Gastroesophageal sphincter (tissue), 4 donors: ENCODE measurements at places on chromosomes 7 and 10.

DNA sequence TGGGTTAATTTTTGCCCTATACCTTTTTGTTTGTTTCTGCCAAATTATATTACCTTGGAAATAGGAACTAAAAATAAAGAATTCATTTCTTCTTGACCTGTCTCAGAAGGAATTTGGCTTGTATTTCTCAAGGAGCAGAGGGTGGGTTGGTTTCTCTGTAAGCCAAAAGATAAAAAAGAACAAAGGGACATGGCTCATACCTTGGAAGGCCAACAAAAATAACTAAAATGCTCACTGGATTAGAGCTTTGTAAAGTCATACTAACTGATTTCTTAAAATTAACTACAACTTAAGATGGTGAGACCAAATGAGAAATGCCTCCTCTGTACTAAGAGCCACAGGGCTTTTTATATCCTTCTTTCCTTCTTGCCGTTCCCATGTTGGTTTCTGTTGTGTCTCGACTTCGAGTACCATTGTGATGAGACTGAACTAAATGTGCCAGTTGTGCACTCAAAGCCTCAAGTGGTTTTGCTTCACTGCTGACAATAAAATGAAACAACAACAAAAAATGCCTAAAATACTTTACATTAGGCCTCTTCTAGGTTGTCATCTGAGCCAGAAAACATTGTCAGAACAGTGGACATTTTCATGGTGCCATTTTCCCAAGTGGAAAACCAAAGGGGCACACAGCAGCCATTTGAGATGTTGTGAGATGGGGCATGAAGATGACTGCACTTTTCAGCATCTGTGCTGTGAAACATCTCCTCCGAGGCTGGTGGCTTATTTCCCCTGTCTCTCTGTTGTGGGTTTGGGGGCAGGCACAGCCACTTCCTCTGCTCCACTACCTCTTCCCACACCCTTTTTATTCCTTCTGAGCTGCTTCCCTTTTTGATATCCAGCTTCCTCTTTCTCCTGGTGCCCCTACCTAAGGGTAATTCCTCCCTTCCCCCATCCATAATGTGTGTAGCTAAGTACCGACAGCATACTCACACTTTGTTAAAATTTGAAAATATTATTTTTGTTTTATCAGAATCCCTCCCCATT is 51.8 kb upstream of the AGR3 start:
- peak; percentile 25 for ATAC-seq

DNA sequence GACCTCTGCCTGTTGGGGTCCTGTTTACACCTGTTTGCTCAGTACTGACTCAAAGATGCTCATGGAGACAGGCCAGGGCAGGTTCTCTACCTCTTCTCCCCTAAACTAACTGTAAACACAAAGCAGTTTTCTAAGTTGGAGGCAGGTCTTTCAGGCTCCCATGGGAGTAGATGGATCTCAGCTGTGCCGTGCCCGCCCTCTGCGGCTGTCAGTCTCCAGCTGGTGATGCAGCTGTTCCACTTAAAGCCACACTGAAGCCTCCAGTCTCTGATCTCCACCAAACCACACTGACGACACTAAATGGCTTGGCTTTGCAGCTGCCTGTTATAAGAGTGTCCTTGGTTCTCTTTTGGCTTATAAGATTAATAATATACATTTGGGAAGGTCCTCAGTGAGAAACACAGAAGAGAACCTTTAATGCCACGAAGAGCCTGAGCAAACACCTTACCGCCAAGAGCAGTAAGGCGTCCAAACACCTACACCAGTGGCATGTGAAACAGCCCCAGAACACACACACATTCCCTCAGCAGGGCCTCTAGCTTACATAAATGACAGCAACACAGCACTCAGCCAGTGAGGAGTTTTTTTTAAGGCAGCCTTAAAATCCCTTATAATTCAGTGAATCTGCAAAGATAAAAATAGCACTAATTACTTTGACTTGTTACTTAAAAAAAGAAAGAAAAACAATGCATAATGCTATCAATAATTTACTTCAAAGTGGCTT is 60.4 kb upstream of the KCNIP2 start:
- ATAC-seq: no peak

- ATAC-seq: no peak
Measured at GRCh38 chr10:14312014-14312413, 18.7 kb downstream of the FRMD4A start.

- ATAC-seq: no peak
Measured at GRCh38 chr10:130045091-130045652, 65.5 kb downstream of the C10orf143 start.

DNA sequence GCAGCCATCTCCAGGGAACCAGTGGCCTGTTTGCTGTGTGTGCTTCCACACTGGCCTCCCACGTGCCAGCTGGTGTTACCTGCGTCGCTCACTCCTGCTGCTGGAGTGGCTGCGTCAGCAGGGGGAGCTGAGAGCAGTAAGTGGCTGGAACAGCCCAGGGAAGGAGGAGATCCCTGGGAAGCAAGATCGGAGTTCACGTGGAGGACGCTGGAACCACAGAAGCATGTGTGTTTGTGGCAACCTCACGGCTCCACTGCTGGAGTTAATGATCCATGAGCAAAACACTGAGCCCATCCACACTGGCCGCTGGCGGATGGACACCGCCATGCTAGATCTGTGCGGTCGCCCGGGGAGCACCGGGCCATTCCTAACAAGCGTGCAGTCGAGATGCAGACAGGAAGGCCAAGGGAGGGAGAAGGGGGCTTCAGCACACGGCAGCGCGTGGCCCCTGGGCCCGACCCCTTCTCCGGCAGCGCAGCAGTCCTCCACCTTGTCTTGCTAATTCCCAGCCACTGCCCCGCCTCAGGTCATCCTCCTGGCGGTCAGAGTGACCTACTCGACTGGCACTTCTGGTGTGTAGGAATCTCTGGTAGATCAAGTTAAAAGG is 68.5 kb upstream of the EEPD1 start:
- peak; percentile 74 for ATAC-seq

GRCh38 chr10:73416571-73416970 is 2.7 kb upstream of the ANXA7 start:
- no peak for ATAC-seq

DNA sequence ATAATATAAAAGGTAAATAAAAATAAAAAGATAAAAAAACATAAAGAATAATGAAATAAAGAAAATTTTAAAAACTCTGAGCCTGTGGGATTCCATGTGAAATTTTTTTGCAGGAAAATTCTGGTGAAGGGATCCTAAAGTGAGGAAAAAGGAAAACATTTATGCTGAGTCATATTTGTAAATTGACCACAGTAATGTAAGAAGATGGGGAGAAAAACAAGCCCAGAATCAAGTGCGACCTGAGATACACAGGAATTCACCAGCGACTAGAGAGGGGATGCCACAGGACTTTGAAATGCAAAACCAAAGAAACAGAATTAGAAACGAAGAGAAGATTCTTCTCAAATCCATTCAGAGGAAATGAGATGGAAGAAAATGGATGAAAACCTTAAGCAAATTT is 133.8 kb upstream of the PFKP start:
- ATAC-seq: no peak

DNA sequence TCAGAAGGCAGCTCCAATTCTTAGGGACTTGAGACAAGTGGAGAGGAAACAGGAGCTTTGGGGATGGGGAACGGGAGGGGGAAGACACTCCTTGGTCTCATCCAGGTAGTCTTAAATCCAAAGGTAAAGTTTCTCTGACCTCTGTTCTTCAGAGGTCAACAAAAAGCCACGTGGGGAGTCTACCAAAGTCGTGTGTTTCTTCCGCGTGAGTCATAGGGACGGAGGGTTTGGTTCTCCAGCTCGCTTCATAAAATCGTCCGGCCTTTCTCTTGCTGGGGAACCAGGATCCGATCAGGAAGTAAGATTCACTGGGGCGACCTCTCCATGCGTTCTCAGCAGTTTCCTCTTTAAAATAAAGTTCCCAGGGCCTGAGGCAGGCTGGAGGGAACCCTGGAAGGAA is 275.7 kb downstream of the TCERG1L start:
- no peak for ATAC-seq

- no peak for ATAC-seq
Measured at GRCh38 chr7:134366481-134366880, 49.8 kb upstream of the SLC35B4 start.

DNA sequence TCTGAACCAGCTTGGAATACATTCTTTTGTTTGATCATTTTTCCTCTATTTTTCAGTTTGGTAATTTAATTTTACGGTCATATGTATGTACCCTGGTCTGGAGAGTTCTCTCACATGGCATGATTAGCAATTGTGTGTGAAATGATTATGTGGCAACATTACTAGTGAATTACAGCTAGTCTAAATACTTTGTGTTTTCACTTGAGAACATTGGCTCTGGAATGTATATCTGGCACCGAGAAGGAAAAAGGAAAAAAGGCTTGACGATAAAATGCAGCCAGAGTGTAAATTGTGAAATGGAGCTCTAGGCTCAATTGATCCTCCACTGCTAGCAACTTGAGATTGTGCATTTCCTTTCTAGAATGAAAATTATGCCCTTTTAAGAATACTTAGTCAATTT is 397.2 kb downstream of the EXOC4 start:
- ATAC-seq: no peak

DNA sequence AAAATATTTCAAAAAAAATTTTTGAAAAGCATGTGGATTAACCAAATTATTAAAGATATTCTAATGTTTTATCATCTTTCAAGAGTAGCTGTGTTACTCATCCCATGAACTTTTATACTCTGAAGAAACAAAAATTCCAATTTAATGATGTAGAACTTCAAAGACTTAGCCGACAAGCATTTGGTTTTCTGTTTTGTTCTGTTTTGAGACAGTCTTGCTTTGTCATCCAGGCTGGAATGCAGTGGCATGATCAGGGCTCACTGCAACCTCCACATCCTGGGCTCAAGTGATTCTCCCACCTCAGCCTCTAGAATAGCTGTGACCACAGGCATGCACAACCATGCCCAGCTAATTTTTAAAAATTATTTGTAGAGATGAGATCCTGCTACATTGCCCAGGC is 17.8 kb upstream of the LCOR start:
- ATAC-seq: no peak

DNA sequence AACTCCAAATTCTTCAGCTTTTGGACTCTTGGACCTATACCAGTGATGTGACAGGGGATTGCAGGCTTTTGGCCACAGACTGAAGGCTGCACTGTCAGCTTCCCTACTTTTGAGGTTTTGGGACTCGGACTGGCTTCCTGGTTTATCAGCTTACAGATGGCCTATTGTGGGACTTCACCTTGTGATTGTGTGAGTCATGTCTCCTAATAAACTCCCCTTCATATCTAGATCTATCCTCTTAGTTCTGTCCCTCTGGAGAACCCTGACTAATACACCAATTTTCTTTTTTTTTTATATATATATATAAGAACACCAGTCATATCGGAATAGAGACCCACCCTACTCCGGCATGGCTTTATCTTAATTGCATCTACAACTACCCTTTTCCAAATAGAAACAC is 166.8 kb downstream of the ETV1 start:
- no peak for ATAC-seq

GRCh38 chr10:119516381-119517234 is 25.9 kb downstream of the RGS10 start:
- ATAC-seq: no peak

GRCh38 chr7:67550801-67551436 is 554.3 kb downstream of the TYW1 start:
- no peak for ATAC-seq

GRCh38 chr7:129574487-129574886 is 37.0 kb upstream of the NRF1 start:
- ATAC-seq: no peak

GRCh38 chr7:110891197-110891596 is 199.7 kb upstream of the LRRN3 start:
- no peak for ATAC-seq

GRCh38 chr10:100318207-100318606 is 11.8 kb downstream of the PKD2L1 start:
- ATAC-seq: no peak

GRCh38 chr10:7485799-7486198 is 75.0 kb upstream of the SFMBT2 start:
- no peak for ATAC-seq

GRCh38 chr10:120511165-120511564 is 54.1 kb downstream of the PLPP4 start:
- ATAC-seq: no peak

GRCh38 chr7:141641876-141642275 is 60.1 kb downstream of the DENND11 start:
- ATAC-seq: no peak

DNA sequence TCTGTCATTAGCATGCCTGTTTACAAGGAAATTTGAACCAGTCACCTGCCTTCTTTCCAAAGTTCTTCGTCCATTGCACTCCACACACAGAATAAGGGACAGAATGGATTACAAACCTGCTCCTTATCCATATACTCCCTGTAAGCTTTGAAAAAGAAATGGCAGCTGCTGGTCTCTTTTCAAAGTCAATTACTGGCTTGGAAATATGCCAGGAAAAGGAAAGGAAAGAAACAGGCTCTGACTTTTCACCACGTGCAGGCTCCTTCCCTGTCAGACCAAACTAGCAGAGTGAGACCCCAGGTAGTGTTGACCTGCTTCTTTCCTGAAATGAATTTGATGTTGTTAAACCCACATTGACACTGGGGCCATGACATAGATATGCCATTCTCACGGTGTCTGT is 84.5 kb downstream of the LHFPL3 start:
- no peak for ATAC-seq

GRCh38 chr10:103917302-103918052 is 507 bp downstream of the STN1 start:
- ATAC-seq: peak; percentile 27

- no peak for ATAC-seq
Measured at GRCh38 chr7:91276909-91277308, 12.7 kb downstream of the FZD1 start.

DNA sequence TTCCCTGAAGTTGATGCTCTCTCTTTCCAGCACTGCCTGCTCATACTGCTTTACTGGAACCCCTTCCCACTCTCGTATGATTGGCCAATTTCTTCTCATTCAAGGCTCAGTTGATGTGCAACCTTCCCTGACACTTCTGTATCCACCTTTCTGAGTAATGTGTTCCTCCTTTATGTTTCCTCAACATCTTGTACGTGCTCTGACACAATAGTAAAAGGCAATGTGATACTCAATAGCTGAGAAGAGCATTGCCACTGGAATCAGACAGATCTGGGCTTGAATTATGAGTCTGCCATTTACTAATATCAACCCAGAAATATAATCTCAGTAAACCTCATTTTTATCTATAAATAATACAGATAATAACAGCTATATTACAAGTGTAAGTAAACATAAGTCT is 34.7 kb downstream of the ARL4A start:
- no peak for ATAC-seq

GRCh38 chr7:105853931-105854419 is 22.4 kb downstream of the ATXN7L1 start:
- ATAC-seq: peak; percentile 38

- no peak for ATAC-seq
Measured at GRCh38 chr10:31153161-31153560, 121.5 kb upstream of the ZNF438 start.

- ATAC-seq: no peak
Measured at GRCh38 chr10:48751730-48752129, 67.1 kb downstream of the WDFY4 start.
